ENCODE measurements at places on chromosomes 4 and X. TPM values are rescaled to one million over a fixed set of nuclear protein-coding genes. Genes with fewer than 3 reads are reported as not detected.
A peak's percentile ranks its signal among the peaks of the same experiment; 100 is the strongest.

The CT47B1 gene
- total RNA-seq: not detected

- DNase-seq: peak; percentile 99
Observed at GRCh38 chr4:7960790-7961655, 21.4 kb upstream of the AFAP1 start.

DNA sequence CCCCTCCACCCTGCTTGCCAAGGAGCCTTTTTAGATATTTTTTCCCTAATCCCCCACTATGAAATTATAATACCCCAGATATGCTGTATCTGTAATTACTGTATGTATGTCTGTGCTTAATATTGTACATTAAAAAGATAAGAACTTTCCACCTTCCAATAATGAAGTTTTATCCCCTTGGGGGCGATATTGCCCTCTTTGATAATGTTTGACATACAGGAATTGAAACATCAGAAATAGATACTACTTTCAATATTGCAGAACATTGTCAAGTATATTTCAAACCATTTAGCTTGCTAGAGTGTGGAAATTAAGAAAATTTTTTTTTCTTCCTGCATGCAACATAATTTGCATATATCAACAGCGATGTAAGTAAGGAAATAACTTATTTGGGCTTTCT, 58.9 kb downstream of the NAF1 start:
- peak; percentile 37 for DNase-seq

The STK32B gene
- total RNA-seq: 1.3 TPM

GRCh38 chr4:123505095-123506010, 108.8 kb downstream of the SPRY1 start:
- DNase-seq: peak; percentile 61

DNA sequence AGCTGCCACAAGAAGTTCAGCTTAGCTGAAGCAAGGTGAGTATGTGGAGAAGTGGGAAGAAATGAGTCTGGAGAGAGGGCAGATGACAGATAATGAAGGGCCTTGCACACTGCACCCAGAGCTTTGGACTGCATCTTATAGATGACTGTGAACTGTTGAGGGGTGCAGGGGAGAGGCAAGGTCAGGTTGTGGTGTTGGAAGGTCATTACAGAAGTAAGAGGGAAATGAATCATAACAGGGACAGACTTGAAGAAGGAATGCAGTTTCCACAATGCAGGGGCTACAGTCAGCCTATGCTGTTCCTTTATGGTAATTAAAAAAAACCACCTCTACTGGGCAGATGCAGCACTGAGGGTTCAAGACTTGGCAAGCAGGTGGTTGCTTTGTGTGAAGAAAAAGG, 4.8 kb upstream of the IGFBP7 start:
- no peak for DNase-seq

GRCh38 chr4:138178566-138178965, 63.6 kb downstream of the SLC7A11 start:
- no peak for DNase-seq

GRCh38 chr4:62191451-62192240, 991.5 kb downstream of the ADGRL3 start:
- DNase-seq: no peak

DNA sequence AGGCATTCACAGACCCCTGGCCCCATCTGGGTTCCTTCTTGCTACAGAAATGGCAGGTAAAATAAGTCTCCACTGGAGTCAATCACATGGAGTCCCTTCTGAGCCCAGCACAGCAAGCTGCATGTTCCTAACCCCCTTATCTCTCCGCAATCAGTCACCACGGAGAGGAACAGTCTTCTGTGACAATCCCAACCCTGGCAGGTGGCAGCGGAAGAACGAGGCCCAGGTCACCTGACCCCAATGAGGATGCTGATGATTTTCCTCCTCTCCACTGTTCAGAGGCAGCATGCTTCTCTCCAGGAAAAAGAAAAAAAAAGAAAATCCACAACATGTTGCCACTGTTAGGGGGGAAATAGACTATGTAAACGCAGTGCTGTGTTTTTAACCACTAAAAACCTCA, 50.1 kb downstream of the TSPAN5 start:
- no peak for DNase-seq

GRCh38 chr4:81214881-81215868, at the start of gene PRKG2:
PRKG2 (minus strand) TSS chr4:81215222; CDS start chr4:81205047, 10,175 bp downstream.
- DNase-seq: no peak

DNA sequence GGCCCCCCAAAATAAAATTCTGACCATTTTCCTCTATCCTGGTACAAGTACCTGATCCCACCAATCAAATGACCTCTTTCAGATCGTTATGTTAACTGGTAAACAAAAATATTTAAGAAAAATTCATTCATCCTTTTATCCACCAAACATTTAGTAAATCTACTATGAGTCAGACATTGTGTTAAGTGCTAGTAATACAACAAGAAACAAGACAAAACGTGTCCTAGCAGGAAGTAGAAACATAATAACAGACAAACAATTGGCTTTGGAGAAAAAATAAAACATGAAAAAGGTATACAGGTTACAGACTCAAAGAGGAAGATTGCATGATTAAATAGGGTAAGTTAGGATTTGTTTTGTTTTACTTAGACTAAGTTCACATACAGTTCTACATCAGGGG, 43.7 kb downstream of the ANTXR2 start:
- no peak for DNase-seq

- no peak for DNase-seq
Observed at GRCh38 chr4:182206266-182206665, 36.9 kb upstream of the TENM3 start.

DNA sequence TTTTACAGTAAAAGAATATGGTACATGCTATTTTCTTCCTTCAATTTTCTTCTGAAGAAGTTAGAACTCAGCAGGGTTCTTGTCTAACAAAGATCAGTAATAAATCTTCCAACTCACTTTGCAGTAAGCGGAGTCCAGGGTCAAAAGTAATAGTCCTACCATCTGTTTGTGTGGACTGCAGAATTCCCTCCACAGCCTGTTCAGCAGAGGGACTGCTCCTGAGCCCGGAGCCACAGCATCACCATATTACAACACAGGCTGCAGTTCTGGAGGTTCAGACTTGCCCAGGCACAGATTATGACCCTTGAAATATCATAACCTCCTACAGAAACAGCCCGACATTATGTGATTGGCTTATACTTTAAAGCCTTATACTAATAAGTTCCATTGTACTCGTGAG, 10.3 kb downstream of the FHDC1 start:
- DNase-seq: peak; percentile 12

- DNase-seq: no peak
Observed at GRCh38 chrX:155757046-155757759, 123.9 kb upstream of the VAMP7 start.

DNA sequence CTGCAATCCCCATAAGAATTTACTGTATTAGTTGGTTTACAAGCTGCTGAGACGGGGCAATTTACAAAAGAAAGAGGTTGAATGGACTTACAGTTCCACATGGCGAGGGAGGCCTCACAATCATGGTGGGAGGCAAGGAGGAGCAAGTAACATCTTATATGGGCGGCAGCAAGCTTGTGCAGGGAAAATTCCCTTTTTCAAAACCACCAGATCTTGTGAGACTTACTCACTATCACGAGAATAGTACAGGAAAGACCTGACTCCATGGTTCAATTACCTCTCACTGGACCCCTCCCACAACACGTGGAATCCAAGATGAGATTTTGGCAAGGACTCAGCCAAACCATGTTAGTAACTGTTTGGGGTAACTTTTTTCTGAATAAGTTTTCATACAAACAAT, 1.8 kb upstream of the SPATA18 start:
- DNase-seq: no peak

GRCh38 chr4:145888393-145888792, 50.2 kb downstream of the ZNF827 start:
- no peak for DNase-seq

The CORIN gene
- 3.2 TPM for total RNA-seq

DNA sequence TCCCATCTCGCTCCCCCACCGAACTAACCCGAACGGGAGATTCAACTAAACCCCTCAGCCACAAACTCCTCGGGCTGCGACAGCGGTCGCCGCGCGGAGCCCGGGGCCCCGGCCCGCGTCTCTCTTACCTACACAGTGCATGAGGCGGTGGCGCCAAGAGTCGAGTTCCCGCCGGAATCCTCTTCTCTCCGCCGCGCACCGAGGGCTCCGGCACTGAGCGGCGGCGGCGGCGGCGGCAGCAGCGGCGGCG, 160 bp downstream of the LCORL start:
- no peak for DNase-seq

The DUSP21 gene
- not detected for total RNA-seq

DNA sequence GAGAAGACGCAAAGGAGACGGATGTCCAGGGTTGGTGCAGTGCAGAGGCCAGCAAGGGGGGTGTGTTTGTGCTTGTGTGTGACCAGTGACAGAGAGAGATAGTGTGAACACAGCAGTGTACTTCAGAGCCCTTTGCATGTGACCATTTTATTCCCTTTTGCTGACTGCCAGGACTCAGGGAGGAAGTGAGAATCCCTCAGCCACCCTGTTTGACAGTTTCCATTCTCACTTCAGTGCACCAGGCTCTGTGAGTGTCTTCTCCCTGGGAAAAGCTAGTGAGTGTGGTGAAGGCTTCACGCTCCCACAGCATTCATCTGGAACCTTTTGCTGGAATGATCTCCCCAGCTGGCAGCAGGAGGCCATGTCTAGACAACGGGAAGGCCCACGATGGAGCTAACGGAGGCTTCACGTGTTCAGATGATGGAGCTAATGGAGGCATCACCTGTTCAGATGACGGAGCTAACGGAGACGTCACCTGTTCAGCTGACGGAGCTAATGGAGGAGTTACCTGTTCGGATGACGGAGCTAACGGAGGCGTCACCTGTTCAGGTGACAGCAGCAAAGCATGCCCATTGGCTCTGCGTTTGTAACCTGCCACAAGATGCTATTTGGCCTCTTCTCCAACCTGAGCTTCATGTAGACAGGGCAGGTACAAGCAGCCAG, 195.4 kb downstream of the AFAP1 start:
- DNase-seq: no peak

- no peak for DNase-seq
Observed at GRCh38 chr4:168852387-168852786, 157.7 kb downstream of the CBR4 start.

GRCh38 chrX:151902813-151903591, 9.7 kb upstream of the MAGEA4 start:
- DNase-seq: peak; percentile 79

GRCh38 chrX:152204919-152205318, 66.5 kb upstream of the MAGEA10 start:
- DNase-seq: no peak

All from fibroblast of villous mesenchyme (primary cell).